ENCODE measurements at places on chromosomes 4 and X. TPM values are rescaled to one million over a fixed set of nuclear protein-coding genes. Genes with fewer than 3 reads are reported as not detected.

GRCh38 chr4:135186002-135186401 lies 984.4 kb upstream of the PABPC4L start:
- H3K27me3 ChIP-seq: no peaks in the 10 kb centered on the region
- no peaks in the 10 kb centered on the region for H3K4me1 ChIP-seq

GRCh38 chr4:152307669-152308068 lies 228.2 kb downstream of the FBXW7 start:
- H3K36me3 ChIP-seq: no peaks in the 10 kb centered on the region
- no peak overlapping the region for H3K27ac ChIP-seq
- H3K27me3 ChIP-seq: no peaks in the 10 kb centered on the region
- no peak overlapping the region for H3K4me3 ChIP-seq
- no peaks in the 10 kb centered on the region for H3K4me1 ChIP-seq

DNA sequence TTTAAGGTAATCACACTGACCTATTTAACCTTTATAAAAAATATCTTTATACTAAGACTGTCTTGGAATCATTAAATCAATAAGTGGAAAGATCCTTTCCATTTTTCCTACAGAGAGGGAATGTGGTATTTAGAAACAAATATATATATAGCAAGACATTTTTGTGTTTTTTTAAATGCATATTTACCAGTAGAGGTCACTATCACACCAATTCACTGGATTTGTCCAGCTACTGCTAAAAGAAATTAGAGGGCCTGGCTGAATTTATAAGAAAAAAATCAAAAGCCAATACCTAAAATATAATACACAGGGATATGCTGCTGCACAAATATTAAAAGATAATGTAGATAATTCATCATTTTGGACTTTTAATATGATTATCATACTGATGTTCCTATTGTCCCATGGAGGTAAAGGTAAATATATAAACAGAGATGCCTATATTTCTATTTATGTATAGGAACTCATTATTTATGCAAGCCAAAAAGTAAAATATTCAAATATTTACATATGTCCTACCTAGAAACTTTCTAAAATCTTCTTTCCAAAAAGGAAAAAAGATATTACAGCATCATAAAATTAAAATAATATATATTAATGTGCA lies 69.5 kb downstream of the PDE5A start:
- no peak overlapping the region for H3K4me3 ChIP-seq
- H3K27ac ChIP-seq: no peak overlapping the region
- H3K4me1 ChIP-seq: no peaks in the 10 kb centered on the region
- no peaks in the 10 kb centered on the region for H3K27me3 ChIP-seq
- peaks cover 18% of the 10 kb centered on the region for H3K36me3 ChIP-seq

Gene CLIC2
- 0.75 TPM for total RNA-seq

All from transverse colon (tissue), 4 donors.